ENCODE measurements at places on chromosomes 11 and 22.

- no peak for DNase-seq
Observed at GRCh38 chr22:28231441-28231840, 312.4 kb upstream of the PITPNB start.

DNA sequence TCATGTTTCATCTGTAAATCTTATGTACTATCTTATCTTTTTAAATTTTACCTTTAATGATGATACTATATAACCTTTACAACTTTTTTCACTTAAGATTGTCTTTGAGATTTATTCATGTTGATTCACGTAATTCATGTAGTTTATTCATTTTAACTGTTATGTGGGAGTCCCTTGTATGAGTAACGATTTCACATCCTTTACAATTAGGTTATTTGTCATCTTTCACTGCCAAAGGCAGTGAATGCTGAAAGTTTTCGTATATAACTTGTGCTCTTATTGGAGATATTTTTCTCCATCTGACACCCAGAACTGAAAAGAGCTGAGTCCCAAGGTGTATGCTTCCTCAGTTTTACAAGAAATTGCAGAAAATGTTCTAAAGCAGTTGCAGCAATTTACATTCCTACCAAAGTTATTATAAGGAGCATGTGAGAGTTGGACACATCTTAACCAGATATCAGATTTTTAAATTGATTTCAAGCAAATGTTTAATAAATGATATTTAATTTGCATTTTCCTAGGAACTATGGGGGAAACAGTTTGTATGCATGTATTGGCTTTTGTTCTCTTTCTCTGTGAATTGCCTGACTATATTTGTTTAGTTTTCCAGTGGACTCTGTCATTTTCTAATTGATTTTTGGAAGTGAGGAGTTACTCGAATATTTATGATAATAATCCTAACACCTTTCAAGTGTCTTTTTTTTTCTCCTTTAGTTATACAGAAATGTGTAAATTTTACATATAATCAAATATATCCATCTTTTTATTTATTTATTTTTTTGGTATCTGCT is 6.4 kb downstream of the ARL14EP start:
- no peak for DNase-seq

DNA sequence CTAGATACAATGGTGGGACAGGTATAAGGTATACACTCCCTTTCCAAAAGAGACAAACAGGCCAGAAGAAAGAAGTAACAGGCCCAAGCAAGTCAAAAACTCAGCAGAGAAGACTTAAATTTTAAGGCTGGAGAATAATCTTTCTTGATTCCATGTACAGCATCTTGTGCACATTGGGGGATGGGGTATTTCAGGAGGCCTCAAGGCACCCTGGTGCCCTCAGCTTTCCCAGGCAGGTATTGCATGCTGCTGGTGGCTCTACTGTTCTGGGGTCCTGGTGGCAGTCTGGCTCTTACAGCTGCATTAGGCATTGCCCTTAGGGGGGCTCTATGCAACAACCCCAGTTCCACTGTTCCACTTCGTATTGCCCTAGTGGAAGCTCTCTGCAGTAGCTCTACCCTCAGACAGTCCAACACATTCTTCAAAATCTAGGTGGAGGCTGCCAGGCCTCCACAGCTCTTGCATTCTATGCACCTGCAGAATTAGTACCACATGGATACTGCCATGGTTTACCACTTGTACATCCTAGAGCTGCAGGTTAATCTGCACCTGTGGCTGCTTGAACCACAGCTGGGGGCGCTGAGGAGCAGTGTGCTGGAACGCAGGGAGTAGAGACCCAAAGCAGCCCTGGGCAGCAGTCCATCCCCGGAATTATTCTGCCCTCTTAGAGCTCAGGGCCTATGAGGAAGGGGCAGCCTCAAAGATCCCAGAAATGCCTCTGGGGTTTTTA is 4.2 kb upstream of the CTSC start:
- no peak for DNase-seq

GRCh38 chr11:10824888-10825287 is 16.2 kb upstream of the EIF4G2 start:
- DNase-seq: no peak

GRCh38 chr22:39205344-39206021 is 39.3 kb downstream of the PDGFB start:
- peak; percentile 84 for DNase-seq

DNA sequence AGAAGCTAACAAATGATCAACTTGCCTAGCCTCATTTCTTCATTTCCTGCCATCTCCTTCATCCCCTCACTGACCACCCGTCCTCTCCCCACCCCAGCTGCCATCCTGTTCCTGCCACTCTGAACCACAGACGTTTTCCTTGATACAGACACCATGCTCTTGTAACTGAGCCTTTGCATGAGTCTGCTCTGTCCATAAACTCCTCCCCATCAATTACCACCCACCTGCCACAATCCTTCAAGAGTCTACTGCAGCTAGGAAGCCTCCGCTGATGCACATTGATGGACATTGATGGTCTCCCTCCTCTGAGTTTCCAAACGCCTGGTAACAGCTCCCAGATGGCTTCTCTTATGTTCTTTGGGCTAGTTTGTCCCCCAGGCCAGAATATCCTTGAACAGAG is 193.8 kb downstream of the DBX1 start:
- DNase-seq: no peak

DNA sequence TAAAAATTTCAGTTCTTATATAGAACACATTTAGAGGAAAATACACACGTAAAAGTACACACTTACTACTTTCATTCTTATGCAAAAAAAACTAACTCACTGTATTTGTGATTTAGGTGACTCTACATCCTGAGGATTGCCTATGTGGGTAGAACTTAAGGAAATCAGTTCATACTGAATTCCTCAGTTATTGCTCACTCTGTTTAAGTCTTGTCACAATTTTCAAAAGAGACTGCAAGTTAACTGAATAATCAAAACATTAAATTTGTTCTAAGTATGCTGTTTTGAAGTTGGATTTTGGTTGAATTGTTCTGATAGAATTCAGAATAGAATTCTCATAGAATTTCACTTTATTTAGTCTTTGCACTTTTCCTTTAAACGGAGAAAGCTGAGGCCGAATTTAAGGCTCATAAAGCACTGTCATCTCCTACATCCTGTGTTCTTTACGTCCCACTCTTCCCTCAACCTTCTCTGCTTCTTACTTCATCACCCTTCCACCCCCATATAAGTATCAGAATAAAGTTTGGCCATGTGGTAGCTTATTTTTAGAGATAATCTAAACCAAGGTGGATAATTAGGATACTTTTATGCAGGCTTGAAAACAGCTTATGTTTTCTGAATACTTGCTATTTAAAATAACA is 59.8 kb downstream of the APOL5 start:
- DNase-seq: peak; percentile 79

- DNase-seq: no peak
Observed at GRCh38 chr11:66008468-66009101, 3.2 kb upstream of the CST6 start.

DNA sequence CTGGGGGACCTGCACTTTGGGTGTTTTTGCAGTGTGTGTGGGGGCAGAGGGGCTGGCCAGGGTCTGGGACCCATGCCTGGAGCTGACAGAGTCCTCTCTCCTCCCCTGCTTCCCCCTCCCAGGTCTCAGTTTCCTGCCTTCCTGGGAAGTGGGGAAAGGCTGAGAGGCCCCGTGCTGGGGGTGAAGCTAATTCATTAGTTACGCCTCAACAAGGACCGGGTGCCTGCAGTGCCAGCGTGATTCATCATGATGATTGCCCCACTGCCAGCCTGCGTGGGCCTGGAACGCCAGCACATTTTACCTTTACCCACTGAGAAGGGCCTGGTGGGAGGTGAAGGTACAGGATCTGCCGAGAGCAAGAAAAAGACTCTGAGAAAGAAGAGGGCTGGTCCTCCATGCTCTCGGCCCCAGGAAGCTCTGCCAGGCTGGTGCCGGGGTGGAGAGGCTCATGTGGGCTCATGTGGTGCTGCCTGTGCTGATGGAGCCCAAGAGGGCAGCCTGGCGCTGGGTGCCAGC is 2.9 kb upstream of the LRRC10B start:
- peak; percentile 45 for DNase-seq

- DNase-seq: no peak
Observed at GRCh38 chr11:75930534-75930933, 115.5 kb downstream of the UVRAG start.

- DNase-seq: peak; percentile 28
Observed at GRCh38 chr11:110759972-110760381, 47.7 kb upstream of the ARHGAP20 start.
